Hepatocyte (in vitro differentiated cells): ENCODE measurements at places on chromosomes 3 and 15. TPM values are rescaled to one million over a fixed set of nuclear protein-coding genes. Genes with fewer than 3 reads are reported as not detected.

DNA sequence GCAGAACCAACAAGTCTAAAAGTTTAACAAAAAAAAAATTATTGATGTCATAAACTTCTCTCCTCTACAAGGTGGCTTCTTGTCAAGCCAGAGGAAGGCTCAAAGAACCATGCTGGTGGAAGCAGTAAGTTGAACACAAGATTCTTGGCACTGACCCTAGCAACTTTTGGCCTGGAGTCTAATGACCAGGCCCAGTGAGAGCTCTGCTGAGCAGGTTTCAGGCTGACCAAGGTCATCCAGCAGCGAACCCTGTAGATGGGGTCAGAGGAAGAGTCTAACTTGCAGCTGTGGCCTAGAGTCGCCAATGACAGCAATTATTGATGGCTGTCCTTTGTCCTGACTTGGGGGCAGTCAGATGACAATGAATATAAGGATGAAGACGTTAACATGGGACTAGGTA, 43.1 kb upstream of the PDZRN3 start:
- no peak overlapping the region for H3K27ac ChIP-seq
- DNase-seq: no peak
- H3K4me3 ChIP-seq: no peak overlapping the region
- H3K27me3 ChIP-seq: no peaks in the 10 kb centered on the region
- no peaks in the 10 kb centered on the region for H3K36me3 ChIP-seq

DNA sequence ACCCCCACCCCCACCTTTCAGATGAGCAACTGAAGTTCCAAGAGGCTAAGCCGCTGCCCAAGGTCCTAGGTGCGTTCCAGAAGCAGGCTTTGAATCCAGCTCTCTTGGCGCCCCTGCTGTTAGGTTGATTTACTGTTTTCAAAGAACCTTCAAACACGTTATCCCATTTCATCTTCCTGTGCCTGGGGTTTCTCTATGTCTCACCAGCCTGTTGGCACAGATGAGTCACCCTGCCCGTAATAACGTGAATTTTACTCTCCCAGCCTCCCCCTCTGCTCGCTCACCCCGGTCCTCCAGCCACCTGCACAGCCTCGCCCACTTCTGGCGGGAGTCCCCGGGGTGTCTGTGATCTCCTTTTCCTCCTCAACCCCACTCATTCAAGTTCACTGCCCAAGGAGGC, 13.0 kb upstream of the TSEN2 start:
- DNase-seq: peak; percentile 45
- H3K36me3 ChIP-seq: no peaks in the 10 kb centered on the region
- H3K27me3 ChIP-seq: no peaks in the 10 kb centered on the region
- H3K4me3 ChIP-seq: no peak overlapping the region
- no peak overlapping the region for H3K27ac ChIP-seq
- peaks cover 5% of the 10 kb centered on the region for H3K4me1 ChIP-seq

DNA sequence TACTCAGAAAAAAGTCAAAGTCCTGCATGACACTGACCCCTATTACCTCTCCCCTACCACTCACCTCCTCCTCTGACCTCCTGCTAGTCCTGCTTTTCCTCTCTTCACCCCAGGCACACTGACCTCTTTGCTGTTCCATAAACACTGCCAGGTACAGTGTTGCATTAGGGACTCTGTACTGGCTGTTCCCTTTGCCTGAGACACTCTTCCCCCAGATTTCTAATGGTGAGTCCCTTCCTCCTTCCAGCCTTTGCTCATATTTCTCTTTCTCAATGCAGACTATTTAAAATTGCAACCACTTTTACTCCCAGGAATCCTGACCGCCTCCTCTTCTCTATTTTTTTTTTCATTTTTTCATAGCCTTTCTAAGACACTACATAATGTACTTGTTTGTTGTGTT, 36.3 kb upstream of the UBE2E2 start:
- H3K4me3 ChIP-seq: no peak overlapping the region
- no peaks in the 10 kb centered on the region for H3K27me3 ChIP-seq
- H3K4me1 ChIP-seq: no peaks in the 10 kb centered on the region
- no peaks in the 10 kb centered on the region for H3K36me3 ChIP-seq
- no peak for DNase-seq
- no peak overlapping the region for H3K27ac ChIP-seq

DNA sequence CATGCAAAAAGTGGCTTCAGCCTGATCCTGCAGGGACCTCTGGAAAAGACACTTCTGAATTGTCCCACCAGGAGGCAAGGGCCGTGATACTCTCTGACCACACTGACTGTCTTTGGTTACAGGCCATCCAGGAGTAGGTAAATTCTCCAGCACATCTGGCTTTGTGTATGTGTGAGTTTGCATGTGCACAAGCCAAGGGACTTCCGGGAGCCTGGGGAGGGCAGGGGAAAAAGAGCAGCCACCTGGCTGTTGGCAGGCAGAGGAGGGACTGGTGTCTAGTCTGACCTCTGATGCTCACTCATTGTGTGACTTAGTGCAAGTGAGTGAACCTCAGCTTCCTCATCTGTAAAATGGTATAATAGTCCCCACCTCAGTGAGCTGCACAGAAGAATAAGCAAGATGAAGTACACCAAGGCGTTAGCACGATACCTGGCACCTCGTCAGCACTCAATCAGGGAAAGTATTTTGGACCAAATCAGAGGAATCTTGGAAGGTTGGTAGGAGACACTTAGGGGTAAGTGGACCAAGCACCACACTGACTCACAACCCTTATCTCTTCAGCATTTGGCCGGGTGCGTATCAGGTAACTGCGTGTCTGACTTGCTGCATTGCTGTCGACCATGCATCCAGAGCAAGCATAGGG, 19.1 kb downstream of the KLHL6 start:
- H3K27ac ChIP-seq: no peak overlapping the region
- H3K4me1 ChIP-seq: peaks cover 14% of the 10 kb centered on the region
- no peaks in the 10 kb centered on the region for H3K27me3 ChIP-seq

DNA sequence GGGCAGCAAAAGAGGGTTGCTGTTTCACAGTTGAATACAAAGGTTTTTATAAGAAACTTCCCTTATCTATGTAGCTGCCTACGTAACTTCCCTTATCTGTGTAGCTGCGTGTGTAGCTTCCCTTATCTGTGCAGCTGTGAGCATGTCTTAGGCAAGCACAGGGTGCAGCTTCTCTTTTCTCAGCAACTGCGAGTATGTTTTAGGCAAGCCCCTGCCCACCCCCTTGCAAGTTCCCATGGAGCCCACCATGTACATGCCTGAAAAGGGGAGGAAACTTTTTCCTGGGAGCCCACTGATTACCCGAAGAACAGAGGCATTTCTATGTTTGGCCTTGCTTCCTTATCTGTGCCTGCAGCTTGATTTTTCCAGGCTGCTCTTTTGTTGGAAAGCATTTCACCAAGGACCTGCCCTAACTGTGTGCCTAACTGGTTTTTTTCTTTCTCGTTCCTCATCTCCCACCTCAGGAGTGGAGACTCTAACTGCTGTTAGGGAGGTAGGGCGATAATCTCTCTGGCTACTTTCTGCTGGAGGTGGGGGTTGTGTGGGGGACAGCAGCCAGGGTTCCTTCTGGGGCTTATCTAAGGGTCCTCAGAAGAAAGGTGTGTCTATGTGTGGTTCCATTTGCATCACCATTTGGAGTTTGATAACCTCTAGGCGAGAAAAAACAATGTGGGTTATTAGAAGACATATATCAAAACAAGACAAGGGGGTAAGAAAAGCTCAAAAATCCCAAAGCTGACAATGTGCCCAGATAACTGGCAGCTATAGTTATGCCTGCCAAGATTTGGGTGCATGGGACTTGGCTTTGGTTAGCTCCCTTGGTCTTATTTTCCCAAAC, 26.0 kb downstream of the SORD start:
- peaks cover 6% of the 10 kb centered on the region for H3K36me3 ChIP-seq
- H3K27me3 ChIP-seq: no peaks in the 10 kb centered on the region
- peak; percentile 74 for DNase-seq
- peak overlapping the region; percentile 99 for H3K27ac ChIP-seq

- no peak overlapping the region for H3K27ac ChIP-seq
- H3K36me3 ChIP-seq: no peaks in the 10 kb centered on the region
- no peak for DNase-seq
These were observed 514.8 kb downstream of the MECOM start for GRCh38 chr3:169148448-169149348.

- H3K27me3 ChIP-seq: no peaks in the 10 kb centered on the region
- H3K27ac ChIP-seq: no peak overlapping the region
- H3K4me1 ChIP-seq: no peaks in the 10 kb centered on the region
- H3K4me3 ChIP-seq: no peak overlapping the region
- peak; percentile 39 for DNase-seq
- no peaks in the 10 kb centered on the region for H3K36me3 ChIP-seq
These were observed 200.1 kb upstream of the KBTBD8 start for GRCh38 chr3:66797889-66798560.

The MAN2C1 gene
- total RNA-seq: 52.1 and 81.4 TPM in 2 replicates

- H3K4me3 ChIP-seq: no peak overlapping the region
- no peaks in the 10 kb centered on the region for H3K27me3 ChIP-seq
- H3K4me1 ChIP-seq: no peaks in the 10 kb centered on the region
- H3K36me3 ChIP-seq: no peaks in the 10 kb centered on the region
- DNase-seq: no peak
- H3K27ac ChIP-seq: no peak overlapping the region
These were observed 85.9 kb upstream of the IL12A start for GRCh38 chr3:159902546-159903314.

The LINGO1 gene
- total RNA-seq: 3.3 and 4.3 TPM in 2 replicates

DNA sequence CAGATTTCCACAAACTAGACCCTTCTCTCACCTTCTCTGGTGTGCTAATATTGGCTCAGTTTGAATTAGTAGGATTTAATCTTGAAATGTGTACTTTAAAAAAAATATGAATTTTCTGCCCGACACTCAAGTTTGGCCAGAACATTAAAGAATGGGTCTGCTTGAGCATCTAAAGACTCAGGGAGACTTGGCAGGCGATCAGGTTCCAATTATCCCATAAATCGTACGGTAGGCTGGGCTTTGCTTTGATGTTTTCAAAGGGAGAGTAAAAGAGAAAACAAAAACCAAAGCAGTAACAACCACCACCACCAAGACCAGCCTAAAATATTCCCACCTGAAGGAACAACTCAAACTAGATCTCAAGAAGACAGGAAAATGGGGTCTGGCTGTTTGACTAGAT, 230.8 kb downstream of the EBLN2 start:
- no peaks in the 10 kb centered on the region for H3K27me3 ChIP-seq
- H3K27ac ChIP-seq: no peak overlapping the region
- no peaks in the 10 kb centered on the region for H3K4me1 ChIP-seq

DNA sequence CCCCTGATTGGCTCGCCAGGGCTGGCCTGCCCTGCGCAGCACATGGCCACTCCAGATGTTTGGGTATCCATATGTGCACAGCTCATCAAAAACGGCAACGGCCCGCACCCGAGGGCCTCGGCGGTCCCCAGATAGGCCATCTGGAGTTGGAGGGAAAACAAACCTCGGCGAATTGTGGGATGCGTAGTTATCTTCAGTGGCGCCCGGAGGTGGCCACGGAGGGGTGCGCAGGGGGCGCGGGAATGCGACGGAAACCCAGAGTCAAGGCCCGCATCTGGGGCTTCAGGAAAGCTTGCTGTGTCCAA, 156.5 kb downstream of the TLE3 start:
- no peaks in the 10 kb centered on the region for H3K27me3 ChIP-seq
- H3K4me1 ChIP-seq: no peaks in the 10 kb centered on the region
- no peak for DNase-seq
- H3K36me3 ChIP-seq: no peaks in the 10 kb centered on the region
- H3K4me3 ChIP-seq: no peak overlapping the region

The MAP6D1 gene
- total RNA-seq: 0.50 TPM in 1 of 2 replicates, not detected in the other

DNA sequence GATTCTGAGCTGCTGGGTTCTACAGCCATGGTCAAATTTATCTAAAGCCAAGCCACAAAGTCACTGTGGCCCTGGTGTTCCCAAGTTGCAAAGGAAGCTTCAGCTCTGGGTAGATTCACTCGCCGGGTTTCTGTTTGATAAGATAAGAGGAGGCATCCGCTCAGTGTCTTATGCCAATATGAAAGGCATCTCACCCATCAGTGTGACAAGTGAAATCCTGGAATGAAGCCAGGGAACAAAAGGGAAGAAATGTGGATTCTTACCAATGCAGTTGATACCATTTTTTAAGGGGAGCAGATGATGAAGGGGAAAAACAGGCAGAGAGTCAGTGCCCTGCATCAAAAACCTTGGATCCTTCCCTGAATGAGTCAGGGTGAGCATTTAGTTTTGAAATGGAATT, 2.8 kb upstream of the CPNE4 start:
- H3K4me3 ChIP-seq: no peak overlapping the region
- H3K27ac ChIP-seq: no peak overlapping the region
- no peak for DNase-seq
- peaks cover 47% of the 10 kb centered on the region for H3K27me3 ChIP-seq

- no peaks in the 10 kb centered on the region for H3K4me1 ChIP-seq
- H3K36me3 ChIP-seq: no peaks in the 10 kb centered on the region
- H3K27me3 ChIP-seq: no peaks in the 10 kb centered on the region
- no peak overlapping the region for H3K27ac ChIP-seq
- H3K4me3 ChIP-seq: no peak overlapping the region
These were observed 24.1 kb downstream of the TMEM40 start for GRCh38 chr3:12734960-12735359.

The DHFR2 gene
- total RNA-seq: 7.3 and 7.9 TPM in 2 replicates

The PCBP4 gene
- 48.6 and 60.2 TPM in 2 replicates for total RNA-seq

The GHRL gene
- 12.4 and 14.0 TPM in 2 replicates for total RNA-seq

DNA sequence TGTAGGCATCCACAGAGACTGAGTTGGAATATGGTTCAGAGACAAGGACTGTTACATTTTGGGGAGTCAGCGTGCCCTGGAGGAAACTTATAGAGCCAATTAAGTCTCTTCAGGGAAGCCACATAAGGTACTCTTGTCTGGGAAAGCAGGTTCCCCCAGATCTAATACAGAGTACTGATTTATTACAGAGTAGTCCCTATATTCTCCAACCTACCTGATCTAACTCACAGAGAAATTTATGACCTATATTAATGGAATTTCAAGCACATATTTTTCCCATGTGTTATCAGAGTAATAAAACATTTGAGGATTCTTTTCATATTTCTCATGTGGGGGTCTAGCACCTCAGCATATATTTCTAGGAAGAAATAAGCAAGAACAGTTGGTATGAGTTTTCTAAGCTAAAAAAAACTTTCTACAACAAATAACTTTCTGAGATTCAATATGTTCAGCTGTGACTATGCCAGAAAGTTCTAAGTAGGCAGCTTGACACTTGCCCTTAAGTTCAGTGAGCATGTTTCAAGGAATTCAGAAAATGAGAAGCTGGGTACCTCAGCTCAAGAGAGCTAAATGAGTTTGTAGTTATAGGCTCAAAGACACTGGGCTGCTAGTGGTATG, 75.3 kb upstream of the COL8A1 start:
- no peaks in the 10 kb centered on the region for H3K27me3 ChIP-seq
- H3K36me3 ChIP-seq: no peaks in the 10 kb centered on the region
- H3K4me1 ChIP-seq: no peaks in the 10 kb centered on the region

DNA sequence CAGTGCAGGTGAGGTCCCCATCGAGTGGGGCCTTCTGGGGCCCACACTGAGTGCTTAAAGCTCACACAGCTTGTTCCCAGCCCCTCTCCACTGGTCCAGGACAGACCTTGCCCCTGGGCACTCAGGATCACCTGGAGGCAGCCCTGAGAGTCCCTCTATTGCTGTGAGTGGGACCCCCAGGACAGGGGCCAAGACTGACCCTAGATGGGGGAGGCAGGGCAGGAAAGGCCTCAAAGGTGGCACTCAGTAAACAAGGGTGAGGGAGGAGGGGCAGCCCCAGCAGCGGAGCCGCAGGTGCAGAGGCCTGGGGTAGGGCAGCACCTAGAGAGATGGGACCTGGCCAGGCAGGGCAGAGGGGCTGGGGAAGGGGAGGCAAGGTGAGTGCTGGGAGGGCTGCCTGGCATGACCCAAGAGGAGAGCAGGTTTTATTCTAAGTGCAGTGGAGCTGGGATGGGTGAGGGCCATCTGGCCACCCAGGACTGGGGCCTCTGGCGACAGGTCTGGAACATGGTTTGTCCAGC, 27.9 kb downstream of the CFAP100 start:
- H3K27ac ChIP-seq: no peak overlapping the region
- no peaks in the 10 kb centered on the region for H3K36me3 ChIP-seq
- no peaks in the 10 kb centered on the region for H3K27me3 ChIP-seq
- no peaks in the 10 kb centered on the region for H3K4me1 ChIP-seq
